Stimulated activated CD4-positive, alpha-beta T cell treated with anti-CD3 and anti-CD28 coated beads, Interleukin-4, amount 100 ng/mL, for 1 hour (primary cell): ENCODE measurements at places on chromosomes 1 and 21.

DNA sequence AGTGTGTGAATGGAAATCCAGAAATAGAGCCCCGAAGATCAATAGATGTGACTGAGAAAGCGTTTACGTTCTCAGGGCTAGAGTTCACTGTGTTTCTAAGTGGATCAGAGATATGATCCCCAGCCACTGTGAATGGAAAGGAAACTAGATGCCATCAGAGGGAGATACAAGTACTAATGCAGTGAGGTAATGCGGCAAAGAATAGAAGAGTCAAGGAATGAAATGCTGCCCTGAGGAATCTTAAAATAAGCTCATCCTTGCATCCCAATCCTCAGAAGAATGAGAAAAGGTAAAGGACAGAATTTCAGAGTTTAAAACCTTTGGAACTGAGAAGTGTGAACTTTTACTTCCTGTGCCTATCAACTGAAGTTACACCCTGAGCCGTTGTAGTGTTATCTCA lies 165.5 kb upstream of the ESRRG start:
- no peak for DNase-seq

DNA sequence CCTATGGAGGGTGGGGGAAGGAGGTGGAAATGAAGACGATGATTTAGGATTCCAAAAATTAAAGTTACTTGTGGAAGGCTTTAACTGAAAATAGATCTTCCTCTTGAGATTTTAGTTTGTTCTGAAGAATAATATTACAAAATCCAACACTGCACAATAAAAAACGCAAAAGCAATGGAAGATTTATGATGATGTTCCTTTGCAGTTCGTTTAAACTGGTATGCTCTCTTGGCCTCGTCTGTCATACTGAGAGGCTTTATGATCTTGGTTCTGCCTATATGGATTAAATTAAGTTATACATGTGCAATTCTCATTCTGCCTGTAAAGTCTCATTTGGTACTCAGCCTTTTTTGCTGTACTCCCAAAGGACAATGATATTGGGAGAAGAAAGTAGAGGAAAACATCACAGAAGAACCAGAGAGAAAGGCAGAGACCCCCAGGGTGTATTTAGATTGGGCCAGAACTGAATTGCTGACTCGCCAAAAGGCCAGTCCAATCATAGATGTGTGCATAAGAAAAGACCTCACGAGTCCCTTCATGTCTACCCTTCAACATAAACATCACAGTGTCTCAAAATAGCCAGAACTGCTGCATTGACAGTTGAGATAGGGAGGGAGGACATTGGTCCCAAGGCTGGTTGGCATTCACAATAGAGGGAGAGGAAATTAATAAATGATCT lies 188.6 kb downstream of the GREM2 start:
- no peak for DNase-seq

DNA sequence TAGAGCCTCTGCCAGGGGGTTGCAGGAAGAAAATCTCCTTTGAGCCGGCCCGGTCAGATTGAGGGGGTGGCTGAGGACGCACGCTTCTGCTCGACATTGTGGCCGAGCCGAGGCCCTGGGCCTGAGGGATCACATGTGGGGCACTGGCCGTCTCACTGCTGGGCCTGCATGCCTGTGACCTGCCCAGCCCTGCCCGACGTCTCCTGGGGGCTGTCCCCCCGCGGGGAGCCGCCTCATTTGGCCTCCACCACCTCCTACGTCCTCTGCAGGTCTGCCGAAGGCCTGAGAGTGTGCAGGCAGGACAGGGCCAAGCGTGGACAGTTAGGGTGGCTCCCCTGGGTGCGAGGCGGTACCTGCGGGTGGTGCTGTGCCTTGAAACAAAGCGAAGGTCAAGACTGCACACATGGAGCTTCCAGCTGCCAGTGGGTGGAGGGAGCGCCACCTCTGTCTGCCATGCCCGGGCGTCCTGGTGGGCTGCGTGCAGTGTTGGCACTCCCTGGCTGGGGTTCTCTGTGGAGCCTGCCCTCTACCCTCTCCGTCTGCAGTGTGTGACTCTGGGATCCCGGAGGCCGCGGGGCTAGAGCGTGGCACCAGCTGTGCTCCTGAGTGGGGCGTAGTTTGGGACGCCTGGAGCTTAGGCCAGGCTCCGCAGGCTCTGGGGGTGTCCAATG lies 51.7 kb downstream of the PCNT start:
- DNase-seq = no peak

DNA sequence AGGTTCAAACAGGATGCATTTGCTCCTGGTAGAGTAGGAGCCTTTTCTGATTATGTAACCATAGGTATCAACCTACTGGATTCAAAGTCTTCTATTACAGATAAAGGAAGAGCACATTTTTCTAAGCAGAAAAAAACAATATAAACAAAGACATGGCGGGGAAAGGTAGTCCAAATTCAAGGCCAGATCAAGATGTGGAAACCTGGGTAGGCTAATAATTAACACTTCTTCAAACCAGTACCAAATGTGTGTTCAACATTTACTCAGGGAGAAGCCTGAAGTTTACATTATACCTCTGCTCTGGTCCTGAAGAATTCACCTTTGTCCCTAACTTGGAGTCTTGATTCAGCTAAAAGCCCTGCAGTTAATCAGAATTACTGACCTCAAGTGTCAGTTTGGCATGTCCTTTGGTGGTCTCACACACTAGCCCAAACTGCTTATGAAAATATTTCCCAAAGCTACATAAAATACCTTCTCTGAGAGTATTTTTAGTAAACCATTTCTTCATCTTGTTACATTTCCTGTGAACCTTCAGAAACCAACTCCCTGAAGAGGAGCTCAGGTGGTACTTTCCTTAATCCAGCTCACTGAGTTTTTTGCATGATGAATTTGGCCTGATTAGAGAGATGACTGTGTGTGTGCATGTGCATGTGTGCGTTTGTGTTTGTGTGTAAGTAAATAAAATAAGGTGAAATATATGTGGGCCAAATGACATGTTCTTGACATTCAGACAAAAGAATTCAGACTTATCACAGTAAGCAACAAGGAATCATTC lies 70.2 kb downstream of the TOR3A start:
- no peak for DNase-seq

DNA sequence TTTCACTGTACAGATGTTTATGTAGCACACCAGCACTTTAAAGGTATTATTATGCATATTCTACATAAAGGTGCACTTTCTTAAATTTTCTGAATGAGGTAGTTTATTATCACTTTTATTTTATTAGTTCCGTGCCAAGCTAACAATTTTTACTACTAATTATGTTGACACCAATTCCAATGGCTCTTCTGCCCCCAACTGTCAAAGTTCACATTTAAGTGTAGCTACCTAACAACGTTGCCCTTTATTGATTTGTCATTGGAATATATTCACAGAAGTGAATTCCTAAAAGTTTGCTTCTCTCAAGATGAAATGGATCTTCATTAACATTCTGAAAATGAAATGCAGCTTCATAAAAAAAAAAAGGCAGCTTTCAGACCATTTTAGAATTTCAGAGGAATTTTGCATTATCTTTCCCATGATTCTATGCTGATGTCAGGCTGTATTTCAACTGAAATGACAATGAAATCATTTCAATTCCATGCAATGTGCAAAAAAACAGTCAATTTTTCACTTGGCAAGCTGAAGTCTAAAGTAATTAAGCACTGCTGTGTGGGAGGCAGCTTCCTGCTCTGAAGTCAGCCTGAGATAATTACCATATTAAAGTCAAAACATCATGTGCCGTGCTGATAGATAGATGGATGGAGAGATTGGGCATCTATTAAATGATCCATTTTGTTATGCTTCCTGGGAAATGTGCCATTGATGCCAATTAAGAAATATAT lies 229.2 kb downstream of the TTLL7 start:
- DNase-seq = no peak
